Lower lobe of right lung (tissue), 2 donors: ENCODE measurements at places on chromosomes 12 and 14. TPM values are rescaled to one million over a fixed set of nuclear protein-coding genes. Genes with fewer than 3 reads are reported as not detected.

The C3AR1 gene
- 62.1 TPM for total RNA-seq

The ATF1 gene
- 47.0 TPM for total RNA-seq

The PSMA6 gene
- 159 TPM for total RNA-seq

The NPFF gene
- total RNA-seq = not detected

The ADAM21 gene
- total RNA-seq = 0.24 TPM

DNA sequence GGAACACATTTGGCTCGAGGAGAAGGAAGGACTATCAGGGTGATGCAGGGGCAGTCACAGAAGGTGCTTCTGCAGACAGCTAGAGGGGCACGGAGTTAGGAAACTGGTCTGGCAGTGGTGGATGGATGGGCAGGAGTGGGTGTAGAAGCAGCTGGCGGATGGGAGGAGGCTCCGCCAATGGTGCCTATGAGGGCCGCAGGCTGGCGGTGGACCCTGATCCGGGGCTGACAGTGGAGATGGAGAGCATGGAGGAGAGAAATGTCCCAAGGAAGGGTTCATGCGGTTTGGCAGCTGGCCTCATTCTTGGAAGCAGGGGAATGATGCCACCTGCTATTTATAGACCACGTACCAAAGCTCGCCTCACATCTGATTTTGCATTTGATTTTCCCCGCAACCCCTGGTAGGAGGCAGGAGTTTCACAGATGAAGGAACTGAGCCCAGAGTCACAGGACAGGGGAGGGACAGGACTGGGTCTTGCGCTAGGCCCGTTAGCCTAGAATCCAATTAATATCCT lies 237.1 kb downstream of the FOXN3 start:
- H3K27me3 ChIP-seq = no peaks in the 10 kb centered on the region
- no peak overlapping the region for H3K4me3 ChIP-seq
- H3K36me3 ChIP-seq = peaks cover 6% of the 10 kb centered on the region
- H3K4me1 ChIP-seq = peaks cover 12% of the 10 kb centered on the region
- DNase-seq = no peak
- H3K27ac ChIP-seq = no peak overlapping the region
